ENCODE measurements at places on chromosomes 2 and 18. TPM values are rescaled to one million over a fixed set of nuclear protein-coding genes. Genes with fewer than 3 reads are reported as not detected.

Gene CDK15
- total RNA-seq: 0.22 TPM

Gene AOX1
- 1.5 TPM for total RNA-seq

Gene DHRS9
- 9.8 TPM for total RNA-seq

Gene SFT2D3
- total RNA-seq: 3.1 TPM

Gene SCYGR1
- not detected for total RNA-seq

Gene OXER1
- total RNA-seq: 0.94 TPM

Gene LRATD1
- total RNA-seq: 0.67 TPM
